ENCODE measurements at places on chromosomes 13 and 19. TPM values are rescaled to one million over a fixed set of nuclear protein-coding genes. Genes with fewer than 3 reads are reported as not detected.

DNA sequence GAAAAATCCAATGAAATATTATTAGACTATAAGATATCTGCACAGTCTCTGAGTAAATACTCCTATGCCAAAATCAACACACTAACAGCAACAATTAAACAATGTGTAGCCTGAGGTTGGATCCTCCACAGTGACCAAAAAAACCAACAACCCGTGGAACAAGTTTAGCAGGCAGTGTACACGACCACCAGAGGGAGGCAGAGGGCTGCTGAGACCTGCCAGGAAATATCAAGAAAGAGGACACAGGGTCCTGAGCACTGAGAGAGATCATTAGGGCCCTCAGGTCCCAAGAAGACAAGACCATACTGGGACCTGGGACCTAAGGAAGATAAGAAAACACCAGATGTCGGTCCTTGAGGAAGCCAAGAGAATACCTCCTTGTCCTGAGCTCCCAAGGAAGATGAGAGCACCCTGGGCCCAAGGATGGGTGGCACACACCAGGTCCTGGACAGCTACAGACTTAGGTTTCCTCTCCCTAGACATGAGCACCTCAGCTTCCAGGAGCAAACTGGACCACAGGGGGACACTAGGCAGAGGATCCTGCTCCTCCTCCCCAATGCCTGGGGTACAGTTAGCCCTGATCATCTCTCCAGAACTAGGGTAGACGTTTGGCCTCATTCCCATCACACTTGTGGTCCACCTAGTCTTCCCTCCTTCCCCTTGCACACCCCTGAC is 822 bp upstream of the ZNF274 start:
- peak overlapping the region; percentile 67 for H3K4me3 ChIP-seq
- DNase-seq: no peak
- no peaks in the 10 kb centered on the region for H3K36me3 ChIP-seq
- peak overlapping the region; percentile 98 for H3K27ac ChIP-seq
- H3K27me3 ChIP-seq: no peaks in the 10 kb centered on the region
- peaks cover 10% of the 10 kb centered on the region for H3K4me1 ChIP-seq

DNA sequence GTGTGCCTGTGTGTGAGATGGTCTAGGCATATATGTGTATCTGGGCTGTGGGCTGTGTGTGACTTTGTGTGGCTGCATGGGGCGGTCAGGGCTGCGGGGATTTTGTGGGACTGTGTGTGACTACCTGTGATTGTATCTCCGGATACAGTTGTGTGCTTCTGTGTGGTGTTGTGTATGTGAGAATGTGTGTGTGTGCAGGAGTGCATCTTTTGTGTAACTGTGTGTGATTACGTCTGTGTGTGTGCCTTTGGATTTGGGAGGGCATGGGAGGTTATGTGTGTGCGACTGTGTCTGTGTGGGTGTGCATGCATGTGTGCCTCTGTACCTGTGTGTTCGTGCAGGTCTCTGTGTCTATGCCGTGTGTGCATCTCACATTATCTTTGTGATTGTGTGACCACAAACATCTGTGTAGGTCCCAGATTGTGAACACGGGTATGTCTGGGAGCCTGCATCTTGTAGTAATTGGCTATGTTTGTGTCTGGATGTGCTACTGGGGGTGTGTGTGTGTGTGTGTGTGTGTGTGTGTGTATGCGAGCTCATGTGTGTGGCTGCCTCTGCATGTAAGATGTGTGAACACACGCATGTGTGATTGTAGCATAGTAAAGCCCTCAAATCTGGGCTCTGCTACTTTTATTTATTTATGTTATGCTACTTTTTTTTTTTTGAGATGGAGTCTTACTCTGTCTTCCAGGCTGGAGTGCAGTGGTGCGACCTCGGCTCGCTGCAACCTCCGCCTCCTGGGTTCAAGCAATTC is 7.6 kb downstream of the EHD2 start:
- no peak overlapping the region for H3K4me3 ChIP-seq
- H3K27me3 ChIP-seq: no peaks in the 10 kb centered on the region
- no peaks in the 10 kb centered on the region for H3K4me1 ChIP-seq
- H3K27ac ChIP-seq: no peak overlapping the region

DNA sequence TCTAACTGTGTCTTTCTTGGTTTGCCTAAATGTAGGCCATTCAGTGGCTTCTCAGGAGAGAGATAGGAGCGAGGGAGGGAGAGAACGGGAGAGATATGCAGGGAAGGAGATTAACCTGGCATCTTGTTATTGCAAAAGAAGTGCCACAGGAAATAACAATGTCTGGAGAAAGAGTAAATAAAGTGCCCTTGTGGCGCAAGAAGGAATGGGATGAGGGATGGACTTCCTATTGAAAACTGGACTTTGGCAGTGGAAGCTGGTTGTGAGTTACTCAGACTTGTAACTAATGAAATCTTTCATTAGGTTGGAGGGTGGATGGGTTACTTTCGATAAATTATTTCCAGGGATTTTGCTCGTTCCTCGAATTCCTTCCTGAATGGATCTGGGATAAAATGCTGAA is 136.1 kb downstream of the LACC1 start:
- no peaks in the 10 kb centered on the region for H3K4me1 ChIP-seq
- no peak for DNase-seq
- no peaks in the 10 kb centered on the region for H3K36me3 ChIP-seq
- no peak overlapping the region for H3K27ac ChIP-seq
- H3K4me3 ChIP-seq: no peak overlapping the region

DNA sequence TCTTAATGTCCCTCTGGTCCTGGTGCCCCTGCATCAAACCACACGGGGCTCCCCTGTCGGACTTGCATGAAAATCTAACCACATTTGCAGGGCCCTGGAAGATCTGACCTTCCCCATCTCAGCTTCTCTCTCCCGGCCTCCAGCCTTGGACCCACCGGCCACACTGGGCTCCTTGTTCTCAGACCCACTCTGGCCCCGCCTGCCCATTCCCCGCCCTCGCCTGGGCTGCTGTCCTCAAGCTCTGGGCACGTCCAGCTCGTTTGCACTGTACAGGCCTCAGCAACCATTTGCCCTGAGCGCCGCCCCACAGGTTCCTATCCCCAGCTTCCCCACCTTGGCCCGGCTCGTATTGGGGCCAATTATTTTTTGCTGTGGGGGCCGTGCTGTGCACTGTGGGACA is 10.5 kb downstream of the MYO9B start:
- H3K27me3 ChIP-seq: no peaks in the 10 kb centered on the region
- peaks cover 21% of the 10 kb centered on the region for H3K36me3 ChIP-seq

DNA sequence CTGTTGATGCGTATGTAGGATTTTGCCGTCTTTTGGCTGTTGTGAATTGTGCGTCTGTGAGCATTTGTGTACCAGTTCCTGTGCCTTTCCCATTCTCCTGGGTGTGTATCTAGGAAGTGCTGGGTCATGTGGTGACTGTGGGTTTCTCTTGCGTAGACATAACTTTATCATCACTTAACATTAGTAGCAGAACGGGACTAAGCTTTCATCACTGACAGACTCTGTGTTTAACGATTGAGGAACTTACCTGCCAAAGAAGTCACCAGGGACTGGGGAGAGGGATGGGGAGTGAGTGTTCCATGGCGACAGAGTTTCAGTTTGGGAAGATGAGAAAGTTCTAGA is 15.0 kb downstream of the FZR1 start:
- H3K4me1 ChIP-seq: peaks cover 4% of the 10 kb centered on the region
- peaks cover 3% of the 10 kb centered on the region for H3K36me3 ChIP-seq
- no peak overlapping the region for H3K4me3 ChIP-seq
- DNase-seq: no peak
- H3K27me3 ChIP-seq: no peaks in the 10 kb centered on the region

GRCh38 chr19:41515015-41515652 is 60.8 kb upstream of the CEACAM21 start:
- H3K27me3 ChIP-seq: no peaks in the 10 kb centered on the region
- DNase-seq: no peak
- H3K36me3 ChIP-seq: no peaks in the 10 kb centered on the region
- no peak overlapping the region for H3K4me3 ChIP-seq

DNA sequence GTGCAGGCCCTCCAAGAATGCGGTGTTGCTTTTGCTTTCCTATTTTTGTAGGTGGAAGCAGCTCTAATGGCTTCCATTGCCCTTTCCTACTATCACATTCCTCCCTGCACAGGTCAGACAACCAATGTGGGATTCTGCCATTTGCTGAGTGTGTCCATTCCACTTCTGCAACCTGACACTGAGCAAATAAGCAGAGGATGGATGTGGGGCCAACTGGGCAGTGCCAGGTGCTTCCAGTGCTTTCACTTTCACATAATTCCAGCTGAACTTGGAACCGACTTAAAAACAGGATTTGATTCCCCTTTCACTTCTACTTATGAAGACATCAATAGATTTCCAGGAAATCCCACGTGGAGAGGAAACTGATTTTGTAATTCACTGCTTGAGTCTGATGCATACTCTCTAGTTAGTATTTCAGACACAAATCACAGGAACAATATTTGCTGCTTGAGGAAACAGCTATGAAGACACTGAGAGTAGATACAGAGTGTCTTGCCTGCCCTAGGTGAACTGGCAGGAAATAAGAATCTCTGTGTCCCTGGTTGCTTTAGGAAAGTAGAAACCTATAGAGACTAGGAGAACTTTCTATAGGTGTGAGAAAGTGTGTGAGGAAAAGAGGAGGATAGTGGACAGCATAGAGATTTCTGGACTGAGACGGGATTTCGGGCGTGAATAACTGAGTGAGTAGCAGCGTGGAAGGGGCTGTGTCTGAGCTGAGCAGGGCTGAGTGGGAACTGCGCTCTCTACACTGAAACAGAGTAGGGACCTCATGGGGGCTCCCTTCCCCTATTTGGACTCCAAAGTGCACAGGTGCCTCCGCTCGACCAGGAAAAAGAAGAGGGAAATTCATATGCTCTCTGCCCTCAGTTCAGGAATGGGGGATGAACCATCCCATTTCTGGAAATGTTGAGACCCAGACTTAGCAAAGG is 22.5 kb downstream of the LGALS16 start:
- no peaks in the 10 kb centered on the region for H3K36me3 ChIP-seq
- peak overlapping the region; percentile 98 for H3K27ac ChIP-seq
- H3K4me3 ChIP-seq: peak overlapping the region; percentile 86
- peaks cover 61% of the 10 kb centered on the region for H3K4me1 ChIP-seq
- DNase-seq: no peak

DNA sequence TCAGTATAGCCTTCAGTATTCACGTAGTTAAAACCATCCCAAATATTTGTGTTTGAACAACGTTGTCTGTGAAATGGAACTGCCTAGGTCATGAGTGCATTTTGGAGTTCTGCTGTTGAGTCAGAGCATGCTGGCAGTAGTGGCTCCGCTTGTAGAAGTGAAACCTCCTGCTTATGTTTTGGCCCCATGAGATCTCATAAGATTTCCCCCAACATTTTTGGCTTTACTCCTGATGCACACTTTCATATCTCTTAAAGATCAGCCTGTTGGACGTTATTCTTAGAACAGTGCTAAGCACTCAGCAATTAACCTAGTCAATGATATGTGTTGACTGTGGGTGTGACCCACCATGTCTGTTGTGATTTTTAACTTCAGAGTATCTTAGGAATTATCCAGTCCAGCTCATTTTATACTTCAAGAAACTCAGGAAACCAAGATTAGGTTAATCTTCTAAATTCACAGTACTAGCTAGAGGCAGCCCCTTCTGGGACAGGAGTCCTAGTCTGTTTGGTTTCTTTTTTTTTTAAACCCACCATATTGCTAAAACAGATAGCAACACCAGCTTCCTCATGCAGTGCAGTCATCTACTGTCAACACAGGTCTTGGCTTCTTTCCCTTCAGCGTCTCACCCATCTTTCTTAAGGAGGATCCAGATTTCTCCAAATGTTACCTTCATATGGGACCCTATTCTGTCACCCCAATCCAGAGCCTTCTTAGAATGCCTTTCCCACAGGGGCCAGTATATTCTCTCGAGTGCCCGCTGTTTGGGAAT is 26.2 kb downstream of the RAP2A start:
- peak; percentile 91 for DNase-seq
- H3K27me3 ChIP-seq: no peaks in the 10 kb centered on the region
- peak overlapping the region; percentile 53 for H3K4me3 ChIP-seq
- peaks cover 39% of the 10 kb centered on the region for H3K4me1 ChIP-seq
- peaks cover 9% of the 10 kb centered on the region for H3K36me3 ChIP-seq

DNA sequence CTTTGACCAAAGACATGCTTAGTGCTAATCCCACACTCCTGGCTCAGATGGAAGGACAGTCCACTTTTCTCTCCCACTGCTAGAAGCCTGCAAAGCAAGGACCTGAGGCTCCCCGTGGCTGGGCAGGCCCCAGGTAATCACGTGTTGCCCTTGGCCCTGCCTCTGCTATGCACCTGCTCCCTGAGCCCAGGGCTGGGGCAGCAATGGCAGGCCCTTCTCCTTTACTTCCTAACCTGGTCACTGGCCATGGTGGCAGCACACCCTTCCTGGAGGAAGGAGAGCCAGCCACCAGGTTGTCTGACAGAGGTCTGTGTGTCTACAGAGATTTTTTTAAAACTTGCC is 27.9 kb upstream of the ZNF492 start:
- no peak overlapping the region for H3K27ac ChIP-seq
- DNase-seq: no peak
- no peaks in the 10 kb centered on the region for H3K4me1 ChIP-seq
- H3K36me3 ChIP-seq: no peaks in the 10 kb centered on the region
- no peaks in the 10 kb centered on the region for H3K27me3 ChIP-seq
- H3K4me3 ChIP-seq: no peak overlapping the region

GRCh38 chr13:31172001-31172400 is 10.3 kb upstream of the HSPH1 start:
- DNase-seq: no peak
- H3K27ac ChIP-seq: no peak overlapping the region
- H3K27me3 ChIP-seq: no peaks in the 10 kb centered on the region
- peaks cover 15% of the 10 kb centered on the region for H3K4me1 ChIP-seq
- no peaks in the 10 kb centered on the region for H3K36me3 ChIP-seq

- no peak for DNase-seq
- no peak overlapping the region for H3K4me3 ChIP-seq
- H3K36me3 ChIP-seq: no peaks in the 10 kb centered on the region
- no peak overlapping the region for H3K27ac ChIP-seq
- no peaks in the 10 kb centered on the region for H3K27me3 ChIP-seq
Measured at GRCh38 chr19:20472854-20473253, 92.7 kb downstream of the ZNF737 start.

DNA sequence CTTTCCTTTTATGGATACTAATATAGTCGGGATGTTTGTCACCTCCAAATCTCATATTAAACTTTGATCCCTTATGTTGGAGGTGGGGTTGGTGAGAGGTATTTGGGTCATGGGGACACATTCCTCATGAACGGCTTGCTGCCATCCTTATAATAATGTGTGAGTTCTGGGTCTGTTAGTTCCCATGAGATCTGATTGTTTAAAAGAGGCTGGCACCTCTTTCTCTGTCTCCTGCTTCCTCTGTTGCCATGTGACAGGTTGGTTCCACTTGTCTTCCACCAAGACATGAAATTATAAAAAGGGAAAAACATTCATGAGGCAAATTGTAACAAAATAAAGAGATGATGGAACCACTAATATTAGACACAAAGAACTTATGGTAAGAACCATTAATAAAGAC is 107.8 kb upstream of the ATXN8OS start:
- H3K4me1 ChIP-seq: no peaks in the 10 kb centered on the region
- no peaks in the 10 kb centered on the region for H3K36me3 ChIP-seq
- no peak overlapping the region for H3K27ac ChIP-seq
- H3K4me3 ChIP-seq: no peak overlapping the region
- DNase-seq: no peak

PRR19 gene
- total RNA-seq: 0.80 TPM

SH2D3A gene
- total RNA-seq: 20.6 TPM

CACNA1A gene
- 4.4 TPM for total RNA-seq

DPF1 gene
- total RNA-seq: 4.0 TPM

Measured in GM12878 (cell line).